Activated B cell treated with CpG ODN at 0.5 μM for 24 hours (primary cell): ENCODE measurements at places on chromosomes 12 and 14.

DNA sequence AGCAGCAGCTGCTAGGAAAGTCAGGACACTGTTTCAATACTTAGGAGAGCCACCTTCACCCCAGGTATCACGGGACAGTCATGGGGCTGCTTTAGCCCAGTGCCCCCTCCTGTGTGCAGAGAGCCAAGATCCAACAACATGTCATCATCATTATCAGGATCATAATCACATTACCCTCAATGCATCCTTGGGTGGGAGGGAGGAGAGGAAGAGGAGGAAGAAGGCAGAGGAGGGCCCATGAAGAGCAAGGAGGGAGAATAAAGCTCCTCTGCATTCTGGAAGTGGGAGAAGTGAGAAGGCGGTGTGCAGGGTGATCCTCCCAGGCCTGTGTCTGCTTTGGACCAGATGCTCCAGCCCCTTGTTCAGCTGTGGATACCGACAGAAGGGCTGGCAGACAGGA, 64.2 kb downstream of the TSPAN11 start:
- DNase-seq: no peak

DNA sequence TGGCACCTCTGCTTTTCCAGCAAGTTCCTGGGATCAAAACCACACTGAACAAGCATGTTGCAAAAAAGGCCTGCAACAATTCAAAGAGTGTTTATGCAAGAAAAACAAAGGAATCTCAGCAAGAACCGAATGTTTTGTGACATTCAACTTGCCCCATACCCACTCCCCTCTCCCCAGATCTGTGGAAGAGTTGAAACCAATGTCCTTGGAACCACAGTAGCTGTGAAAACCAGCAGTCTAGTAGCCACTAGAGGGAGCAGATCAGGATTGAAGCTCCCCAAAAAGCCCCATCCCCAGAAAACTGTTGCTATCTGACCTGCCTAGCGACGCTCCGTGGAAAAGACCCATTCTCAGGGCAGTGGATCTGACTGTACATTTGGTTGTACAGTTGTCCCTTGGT, 27.1 kb downstream of the PRKAB1 start:
- no peak for DNase-seq

DNA sequence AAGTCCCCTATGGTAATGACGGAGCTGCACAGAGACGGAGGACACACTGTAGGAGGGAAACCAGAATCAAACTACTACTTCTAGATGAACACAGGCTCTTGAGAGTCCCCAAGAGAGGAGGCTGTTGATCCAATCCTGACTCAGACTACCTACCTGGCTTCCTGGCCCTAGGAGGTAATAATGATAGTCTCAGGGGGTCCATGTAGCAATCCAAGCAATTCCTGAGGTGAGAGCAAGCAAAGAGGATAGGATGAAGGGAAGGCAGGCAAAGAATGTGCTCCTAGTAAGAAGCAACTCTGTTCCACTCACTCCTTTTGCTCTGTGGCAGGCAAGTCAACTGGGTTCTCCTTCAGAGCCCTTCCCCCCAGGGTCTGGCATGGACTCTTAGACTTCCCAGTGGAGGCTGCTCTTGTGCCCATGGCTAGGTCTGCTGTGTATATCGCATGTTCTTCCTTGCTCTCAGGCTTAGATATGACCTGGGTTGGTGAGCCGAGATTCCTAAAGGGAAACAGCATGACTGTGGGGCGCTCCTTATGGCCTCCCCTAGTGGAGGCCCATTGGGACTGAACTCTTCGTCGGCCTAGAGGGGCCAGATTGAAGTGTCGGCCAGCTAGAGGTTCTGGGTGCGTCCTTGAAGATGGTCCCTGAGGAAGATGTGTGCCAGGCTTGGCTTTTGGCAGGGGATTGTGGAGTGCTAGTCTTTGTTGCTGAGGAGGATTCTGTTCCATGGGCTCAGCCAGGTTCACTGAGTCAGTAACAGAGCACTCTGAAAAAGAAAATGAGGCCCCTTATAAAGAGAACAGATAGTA, 2.1 kb downstream of the TINF2 start:
- no peak for DNase-seq

DNA sequence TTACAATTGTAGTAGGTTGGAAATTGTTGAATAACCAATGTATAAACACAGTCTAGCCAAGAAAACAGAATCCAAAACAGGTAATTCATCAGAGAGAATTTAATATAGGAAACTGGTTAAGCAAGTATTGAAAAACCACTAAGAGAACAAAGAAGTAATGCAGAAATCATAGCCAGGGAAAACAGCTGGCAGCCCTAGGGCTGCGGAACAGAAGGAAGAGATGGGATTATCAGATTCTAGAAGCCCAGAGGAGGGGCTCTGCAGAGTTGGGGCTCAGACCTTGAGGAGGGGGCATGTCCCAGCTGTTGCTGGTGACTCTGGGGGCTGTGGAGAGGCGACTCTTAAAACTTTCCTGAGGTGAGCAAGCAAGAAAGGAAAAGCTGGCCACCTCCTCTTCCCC, 49.4 kb downstream of the CD9 start:
- no peak for DNase-seq

- DNase-seq: no peak
Observed at GRCh38 chr12:55934773-55935172, 3.8 kb downstream of the DGKA start.

GRCh38 chr12:92961949-92962348, 32.9 kb upstream of the EEA1 start:
- DNase-seq: no peak

DNA sequence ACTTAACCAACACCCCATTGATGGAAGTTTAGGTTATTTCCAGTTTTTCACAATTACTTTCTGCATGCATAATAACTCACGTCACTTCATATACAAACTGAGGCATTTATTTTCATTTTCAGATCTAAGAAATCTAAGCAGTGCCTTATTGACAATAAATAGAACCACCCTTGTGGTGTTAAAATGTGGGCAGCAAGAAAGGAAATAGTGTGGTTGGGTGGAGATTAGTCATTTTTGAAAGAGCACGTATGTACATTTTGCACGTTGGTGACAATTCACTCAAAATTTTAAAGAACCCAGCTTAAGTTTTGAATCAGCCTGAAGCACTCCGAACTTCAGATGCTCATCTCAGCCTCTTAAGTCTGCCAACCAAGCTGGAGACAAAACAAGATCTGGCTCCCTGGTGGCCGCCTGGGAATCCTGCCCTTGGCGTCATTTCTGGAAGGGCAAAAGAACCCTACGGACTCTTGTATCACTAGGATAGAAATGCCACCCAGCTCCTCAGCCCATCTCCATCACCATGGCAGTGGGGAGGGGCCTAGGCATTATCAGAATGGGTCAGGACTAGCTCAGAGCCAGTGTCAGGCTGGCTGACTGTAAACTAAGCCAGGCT, 89.5 kb upstream of the BCL2L14 start:
- no peak for DNase-seq
